Stimulated activated CD4-positive, alpha-beta T cell treated with anti-CD3 and anti-CD28 coated beads, Interleukin-4, amount 100 ng/mL, for 4 hours (primary cell): ENCODE measurements at places on chromosomes 4 and X.

- DNase-seq, result peak; percentile 17
Observed at GRCh38 chr4:121156822-121157769, 7.0 kb downstream of the TNIP3 start.

DNA sequence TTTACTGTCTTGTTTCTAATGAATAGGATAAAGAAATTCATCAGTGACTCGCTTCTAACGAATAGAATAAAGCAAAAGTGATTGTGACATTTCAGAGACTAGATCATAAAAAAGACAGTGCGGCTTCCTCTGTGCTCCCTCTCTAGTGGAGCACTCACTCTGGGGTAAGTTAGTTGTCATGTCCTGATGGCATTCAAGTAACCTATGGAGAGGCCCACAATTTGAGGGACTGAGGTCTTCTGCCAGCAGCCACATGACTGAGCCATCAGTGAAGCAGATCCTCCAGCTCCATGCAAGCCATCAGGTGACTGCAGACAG lies 72.4 kb downstream of the YIPF6 start:
- DNase-seq, result no peak

- no peak for DNase-seq
Observed at GRCh38 chr4:78311306-78311705, 240.3 kb upstream of the ANXA3 start.

GRCh38 chr4:8362483-8362882 lies 78.0 kb downstream of the ACOX3 start:
- DNase-seq, result no peak

- DNase-seq, result no peak
Observed at GRCh38 chrX:73127700-73128241, 48.5 kb upstream of the PABPC1L2A start.

DNA sequence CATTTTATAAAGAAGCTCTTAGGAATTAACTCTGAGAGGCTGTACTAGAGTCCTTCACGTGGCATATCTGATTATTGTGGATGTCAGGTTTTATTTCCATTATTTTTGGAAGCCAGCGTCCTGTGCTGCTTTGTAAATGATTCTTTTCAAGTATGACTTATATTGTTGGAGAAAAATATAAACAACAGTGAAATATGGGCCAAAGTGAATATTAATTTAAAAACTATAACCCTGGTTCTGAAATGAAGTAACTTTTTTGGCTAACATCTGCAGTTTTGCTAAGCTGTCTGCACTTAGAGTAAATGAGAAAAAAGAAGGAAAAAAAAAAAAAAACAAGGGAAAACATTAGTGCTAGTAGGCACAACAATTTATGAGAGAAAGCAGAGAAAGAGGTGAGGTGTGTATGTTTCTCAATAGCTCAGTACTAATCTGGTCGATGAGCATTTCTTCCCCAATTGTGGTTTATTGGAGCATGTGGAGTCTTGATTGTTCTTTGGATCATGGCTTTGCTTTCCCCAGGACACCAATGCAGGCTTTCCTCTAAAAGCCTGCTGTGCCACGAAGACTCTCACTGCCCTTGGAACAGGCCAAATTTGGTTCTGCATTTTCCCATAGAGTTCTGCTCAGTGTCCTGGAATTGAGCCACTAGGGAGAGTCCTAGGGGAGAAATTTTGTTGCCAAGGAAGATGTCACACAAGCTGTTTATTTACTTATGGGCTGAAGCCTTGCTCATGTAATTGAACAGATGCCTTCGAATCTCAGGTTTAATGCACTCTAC lies 273.3 kb downstream of the DKK2 start:
- no peak for DNase-seq

DNA sequence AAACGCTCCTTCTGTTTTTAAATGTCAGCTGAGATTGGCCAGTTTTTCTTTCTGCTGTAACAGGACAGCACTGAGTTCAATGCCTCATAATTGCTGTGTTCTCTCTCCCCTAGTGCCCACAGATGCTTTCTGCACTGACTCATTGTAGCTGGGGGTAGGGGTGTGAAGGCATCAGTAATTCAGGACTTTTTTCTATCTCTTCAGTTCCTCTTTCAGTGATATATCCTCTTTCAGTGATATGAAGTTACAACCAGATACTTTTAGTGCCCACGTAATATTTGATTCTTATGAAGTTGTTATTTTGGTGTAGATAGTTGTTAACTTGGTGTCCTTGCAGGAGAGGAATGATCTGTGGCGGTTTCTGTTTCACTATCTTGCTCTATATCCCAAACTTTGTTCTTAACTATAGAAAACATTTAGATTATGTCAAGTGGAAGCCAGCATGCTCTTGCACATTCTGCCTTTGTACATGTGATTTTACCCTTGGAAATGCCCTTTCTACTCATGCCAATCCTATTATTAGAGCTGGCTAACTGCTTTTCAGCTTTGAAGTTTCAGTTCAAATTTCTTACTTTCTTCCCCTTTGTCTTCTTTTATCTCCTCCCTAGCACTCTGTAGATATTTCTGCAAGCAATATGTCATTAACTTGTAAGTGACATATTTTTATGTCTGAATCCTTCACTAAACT lies 1258.4 kb downstream of the FAM133A start:
- DNase-seq, result no peak

- no peak for DNase-seq
Observed at GRCh38 chr4:8364141-8364540, 76.4 kb downstream of the ACOX3 start.

GRCh38 chr4:112128452-112128851 lies 16.8 kb upstream of the FAM241A start:
- no peak for DNase-seq

- no peak for DNase-seq
Observed at GRCh38 chr4:90798948-90799347, 671.8 kb downstream of the CCSER1 start.

- no peak for DNase-seq
Observed at GRCh38 chr4:123598331-123598730, 201.7 kb downstream of the SPRY1 start.

DNA sequence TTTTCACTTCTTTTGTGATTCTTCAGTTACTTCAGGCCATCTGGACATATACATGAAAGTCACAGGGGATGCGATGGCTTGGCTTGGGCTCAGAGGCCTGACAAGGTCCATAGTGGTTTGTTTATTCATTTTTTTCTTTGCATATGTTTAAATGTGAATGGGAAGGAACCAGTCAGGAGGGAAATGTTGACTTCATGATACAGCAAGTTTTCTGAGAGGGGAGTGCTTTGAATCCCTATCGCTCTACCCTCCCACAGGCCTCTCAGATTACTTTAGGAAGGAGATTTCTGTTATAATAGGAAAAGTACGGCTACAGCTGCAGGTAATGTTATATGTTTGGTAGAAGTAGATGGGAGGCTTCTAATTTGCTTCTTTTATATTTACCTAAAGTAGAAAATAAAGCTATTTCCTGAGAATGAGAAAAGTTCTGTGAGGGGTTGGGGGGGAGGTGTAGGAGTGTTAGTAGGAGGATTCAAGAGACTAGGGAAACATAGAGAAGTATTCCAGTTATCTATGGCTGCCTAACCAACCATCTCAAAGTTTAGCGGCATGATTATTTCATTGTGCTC lies 322.9 kb downstream of the RAPGEF2 start:
- no peak for DNase-seq

- DNase-seq, result no peak
Observed at GRCh38 chr4:154593868-154594267, 3.3 kb upstream of the FGA start.

- DNase-seq, result no peak
Observed at GRCh38 chr4:99436976-99437722, 2.0 kb upstream of the ADH7 start.

GRCh38 chr4:42906891-42907759 lies 14.6 kb downstream of the GRXCR1 start:
- no peak for DNase-seq
